Type B pancreatic cell (in vitro differentiated cells): ENCODE measurements at places on chromosomes 4 and X. TPM values are rescaled to one million over a fixed set of nuclear protein-coding genes. Genes with fewer than 3 reads are reported as not detected.
A peak's percentile ranks its signal among the peaks of the same experiment; 100 is the strongest.

The PCYT1B gene
- total RNA-seq, result 5.7 and 21.3 TPM in 2 replicates

The SLITRK4 gene
- total RNA-seq, result 0.71 and 3.7 TPM in 2 replicates

The MAMLD1 gene
- total RNA-seq, result 3.0 and 7.0 TPM in 2 replicates

The ATRX gene
- total RNA-seq, result 86.7 and 110 TPM in 2 replicates

DNA sequence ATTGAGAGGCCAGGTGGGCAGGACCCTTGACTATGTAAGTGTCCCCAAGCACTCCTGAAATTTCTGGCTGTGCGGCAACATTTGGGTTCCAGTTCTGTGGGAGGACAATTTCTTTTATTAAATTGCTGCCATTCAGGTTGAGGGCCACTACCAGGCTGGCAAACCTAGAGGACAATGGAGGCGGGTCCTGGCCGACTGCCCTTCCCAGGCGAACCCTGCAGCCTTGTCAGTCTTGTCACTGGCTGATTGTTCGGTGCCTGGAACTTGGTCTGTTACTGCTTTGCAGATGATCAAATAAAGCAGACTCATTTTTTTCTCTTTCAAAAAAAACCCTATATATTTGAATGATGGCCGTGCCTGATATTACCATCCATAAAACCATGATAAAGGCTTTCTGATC is 6.6 kb upstream of the TMEM128 start:
- H3K4me3 ChIP-seq, result no peak overlapping the region
- H3K27me3 ChIP-seq, result peaks cover 15% of the 10 kb centered on the region
- peaks cover 12% of the 10 kb centered on the region for H3K4me1 ChIP-seq

DNA sequence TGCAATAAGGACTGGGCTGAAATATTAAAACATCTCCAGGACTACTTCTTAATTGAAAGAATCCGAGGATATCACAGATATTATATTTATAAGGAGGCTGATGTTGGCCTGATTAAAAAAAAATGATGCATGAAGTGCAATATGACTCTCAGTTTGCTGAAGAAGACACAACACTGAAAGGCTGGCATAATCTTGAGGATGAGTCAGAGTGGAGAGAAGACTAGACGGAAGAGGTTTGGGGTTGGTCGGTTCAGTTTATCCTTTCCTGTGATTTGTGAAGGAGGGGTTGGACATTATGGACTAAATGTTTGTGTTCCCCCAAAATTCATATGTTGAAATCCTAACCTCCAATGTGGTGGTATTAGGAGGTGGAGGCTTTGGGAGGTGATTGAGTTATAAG is 170.3 kb downstream of the CORIN start:
- H3K27me3 ChIP-seq, result no peaks in the 10 kb centered on the region
- no peaks in the 10 kb centered on the region for H3K36me3 ChIP-seq

GRCh38 chr4:36919721-36920120 is 324.8 kb upstream of the NWD2 start:
- H3K27me3 ChIP-seq, result no peaks in the 10 kb centered on the region
- H3K36me3 ChIP-seq, result no peaks in the 10 kb centered on the region
- no peak for DNase-seq
- H3K4me3 ChIP-seq, result no peak overlapping the region

- H3K4me3 ChIP-seq, result no peak overlapping the region
- no peak overlapping the region for H3K27ac ChIP-seq
- no peaks in the 10 kb centered on the region for H3K36me3 ChIP-seq
- no peaks in the 10 kb centered on the region for H3K27me3 ChIP-seq
These were observed 245.6 kb downstream of the THOC2 start for GRCh38 chrX:123487236-123487635.

DNA sequence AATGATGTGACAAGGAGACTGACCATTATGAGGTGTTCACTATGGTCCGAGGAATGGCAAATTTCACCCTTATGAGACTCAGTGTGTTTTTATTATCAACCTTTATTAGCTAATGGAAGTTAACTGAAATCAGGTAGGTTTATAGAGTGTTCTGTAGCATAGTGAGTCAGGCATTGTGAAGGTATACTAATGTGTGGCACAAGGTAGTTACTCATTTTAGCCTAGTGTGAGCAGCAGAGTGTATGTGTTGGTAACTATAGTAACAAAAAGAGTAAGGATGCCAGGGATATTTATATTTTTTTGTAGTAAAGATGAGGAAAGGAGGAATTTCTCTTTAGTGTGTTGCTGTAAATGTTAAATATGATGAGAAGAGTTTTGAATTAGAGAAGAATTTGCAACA is 12.0 kb downstream of the PDLIM5 start:
- DNase-seq, result no peak
- peak overlapping the region; percentile 4 for H3K27ac ChIP-seq
- peaks cover 5% of the 10 kb centered on the region for H3K36me3 ChIP-seq
- no peak overlapping the region for H3K4me3 ChIP-seq
- H3K27me3 ChIP-seq, result no peaks in the 10 kb centered on the region
- H3K4me1 ChIP-seq, result peaks cover 36% of the 10 kb centered on the region
